Endothelial cell (in vitro differentiated cells): ENCODE measurements at places on chromosomes 4 and X.

GRCh38 chr4:93066749-93067148 lies 761.8 kb upstream of the ATOH1 start:
- no peak for DNase-seq

DNA sequence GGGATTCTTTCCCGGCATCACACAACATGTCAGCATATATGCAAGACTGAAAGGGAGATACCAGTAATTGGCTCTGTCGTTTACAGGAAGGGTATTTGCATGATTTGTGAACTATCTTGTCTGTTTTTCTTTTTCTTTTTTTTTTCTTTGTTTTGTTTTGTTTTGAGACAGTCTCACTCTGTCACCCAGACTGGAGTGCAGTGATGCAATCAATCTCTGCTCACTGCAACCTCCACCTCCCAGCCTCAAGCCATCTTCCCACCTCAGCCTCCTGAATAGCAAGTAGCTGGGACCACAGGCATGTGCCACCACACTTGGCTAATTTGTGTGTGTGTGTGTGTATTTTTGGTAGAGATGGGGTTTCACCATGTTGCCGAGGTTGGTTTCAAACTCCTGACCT lies 262.7 kb upstream of the F9 start:
- no peak for DNase-seq

- no peak for DNase-seq
Measured at GRCh38 chr4:113943863-113944262, 35.6 kb downstream of the ARSJ start.

GRCh38 chr4:64200001-64200555 lies 209.2 kb downstream of the TECRL start:
- DNase-seq: no peak

DNA sequence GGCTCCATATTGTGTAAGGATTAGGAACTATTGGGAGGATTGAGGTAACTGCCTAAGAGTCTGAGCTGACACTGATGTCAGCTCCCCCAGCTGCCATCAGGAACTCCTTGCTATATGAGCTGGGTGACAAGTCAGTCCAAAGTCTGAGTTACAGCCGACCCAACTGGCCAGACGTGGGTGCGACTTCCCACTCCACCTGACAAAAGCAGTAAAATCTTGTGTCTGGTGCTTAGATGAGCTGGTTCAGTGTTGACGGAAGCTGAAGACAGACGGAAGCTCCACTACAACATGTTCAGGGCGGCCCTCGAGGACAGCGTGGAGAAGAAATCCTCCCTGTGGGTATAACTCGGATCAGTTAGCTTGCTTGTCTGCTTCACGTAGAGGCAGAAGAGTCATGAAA lies 22.8 kb upstream of the NAT8L start:
- DNase-seq: no peak

DNA sequence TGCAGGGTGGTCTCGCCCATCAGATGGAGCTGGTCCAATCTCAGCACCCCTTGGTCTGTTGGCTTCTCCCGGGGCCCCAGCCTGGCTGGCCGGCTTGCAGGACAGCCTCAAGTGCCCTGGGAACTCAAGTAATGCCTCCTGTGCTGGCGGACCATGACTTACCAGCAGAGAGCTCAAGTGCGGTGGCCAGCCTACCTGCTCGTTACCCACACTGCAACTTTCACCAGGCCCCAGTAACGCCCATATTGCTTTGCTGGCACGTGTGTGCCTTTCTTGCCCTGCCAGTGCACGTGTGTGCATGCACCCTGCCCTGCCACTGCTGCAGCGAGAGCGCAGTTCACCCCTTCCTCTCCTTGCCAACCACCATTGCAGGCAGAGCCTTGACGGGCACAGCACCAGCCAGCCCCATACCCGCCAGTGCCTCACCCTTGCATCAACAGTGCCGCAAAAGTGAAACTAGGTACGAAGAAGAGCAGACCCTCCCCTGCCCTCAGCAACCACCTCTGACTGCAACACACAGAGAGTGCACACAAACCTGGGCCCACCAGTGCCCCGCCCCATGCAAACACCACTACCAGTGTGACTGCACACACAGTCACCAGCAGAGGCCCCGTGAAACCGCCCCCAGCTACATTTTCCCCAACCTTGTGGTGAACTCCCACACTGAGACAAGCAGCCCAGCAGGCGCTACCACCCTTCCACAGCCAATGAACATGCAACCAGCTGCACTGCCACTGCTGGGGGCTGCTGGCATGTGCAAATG lies 88.9 kb upstream of the POU3F4 start:
- no peak for DNase-seq
